Activated T-helper 9 cell treated with anti-CD3 and anti-CD28 coated beads, Interleukin-2, amount 50 U/mL, for 16 hours (primary cell): ENCODE measurements at places on chromosomes 16 and 17.

GRCh38 chr16:83937922-83938885, 14.8 kb upstream of the OSGIN1 start:
- DNase-seq, result no peak

GRCh38 chr17:76538281-76538931, 897 bp upstream of the CYGB start:
- DNase-seq, result no peak

DNA sequence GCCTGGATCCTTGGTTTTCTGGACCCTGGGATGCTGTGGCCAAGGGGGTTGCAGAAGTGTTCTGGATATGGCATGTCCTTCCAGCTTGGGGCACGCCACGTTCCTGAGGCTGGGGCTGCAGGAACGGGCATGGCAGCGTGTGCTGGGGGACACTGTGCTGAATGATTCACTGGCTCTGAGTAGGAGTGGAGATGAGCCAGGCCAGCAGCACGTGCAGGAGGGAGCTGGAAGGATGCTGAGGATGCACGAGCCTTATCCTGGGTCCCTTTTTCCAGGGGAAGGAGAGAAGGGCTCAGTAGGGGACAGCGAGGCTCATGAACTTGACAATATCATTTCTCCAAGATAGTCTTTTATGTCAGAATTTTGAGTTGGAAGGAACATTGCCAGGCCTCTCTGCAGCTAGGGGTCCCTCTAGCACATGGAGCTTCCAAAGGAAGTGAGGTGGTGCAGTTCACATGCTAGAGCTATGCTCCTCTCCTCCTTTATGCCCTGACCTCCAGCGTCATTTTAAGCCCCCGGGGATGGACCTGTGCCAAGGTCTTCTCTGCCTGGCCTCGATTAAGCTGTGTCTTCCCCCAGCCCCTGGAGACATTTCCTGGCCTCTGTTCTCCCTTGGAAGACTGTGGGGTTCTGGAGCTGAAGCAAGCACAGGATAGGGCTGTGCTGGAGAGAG, 125.9 kb downstream of the OR1D5 start:
- no peak for DNase-seq

DNA sequence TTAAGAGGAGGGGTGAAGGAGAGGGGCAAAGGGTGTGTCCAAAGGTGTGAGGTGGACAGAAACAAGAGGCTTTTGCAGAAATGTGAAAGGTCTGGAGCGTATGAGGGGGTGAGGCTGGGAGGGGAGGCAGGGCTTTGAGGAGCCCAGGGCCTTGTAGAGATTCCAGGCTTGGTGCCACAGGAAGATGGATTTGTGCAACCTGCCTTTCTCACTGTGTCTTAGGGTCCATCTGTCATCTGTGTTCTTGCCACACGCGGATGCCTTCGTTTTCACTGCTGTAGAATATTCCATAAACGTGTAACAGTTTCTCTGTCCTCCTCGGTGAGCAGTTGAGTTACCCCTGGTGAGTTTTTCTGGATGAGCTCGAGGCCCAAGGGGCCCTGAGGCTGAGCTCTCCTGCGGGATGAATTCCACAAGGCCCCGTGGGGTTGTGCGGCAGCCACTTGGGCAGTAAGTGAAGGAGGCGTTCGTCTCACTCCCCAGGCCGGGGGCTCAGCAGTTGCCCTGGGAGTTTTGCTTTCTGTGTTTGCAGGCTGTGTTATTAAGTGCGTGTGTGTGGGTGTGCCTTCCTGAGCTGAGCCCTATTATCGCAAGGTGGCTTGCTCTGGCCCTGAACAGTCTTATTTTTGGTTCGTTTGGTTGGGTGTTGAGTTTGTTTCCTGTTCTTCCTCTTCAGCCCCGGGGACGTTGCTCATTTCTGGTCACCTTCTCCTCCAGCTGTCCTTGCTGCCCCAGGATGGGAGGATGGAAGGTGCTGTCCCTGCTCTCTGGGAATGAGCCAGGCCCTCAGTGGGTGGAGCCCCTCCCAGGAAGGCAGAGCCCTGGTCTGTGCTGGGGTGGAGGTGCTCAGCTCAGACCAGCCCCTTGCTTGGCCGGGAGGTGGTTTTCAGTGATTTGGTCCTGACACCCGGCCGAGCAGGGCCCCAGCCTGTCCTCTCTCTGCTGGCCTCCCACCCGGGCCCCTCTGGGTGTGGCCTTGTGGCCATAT, 28.4 kb downstream of the BAIAP2 start:
- no peak for DNase-seq

- DNase-seq, result no peak
These were observed 40.8 kb downstream of the NT5M start for GRCh38 chr17:17343896-17344506.

GRCh38 chr16:14398014-14398717, 231.9 kb downstream of the PARN start:
- no peak for DNase-seq

- DNase-seq, result no peak
These were observed 383 bp downstream of the ZNF598 start for GRCh38 chr16:2009164-2009711.

DNA sequence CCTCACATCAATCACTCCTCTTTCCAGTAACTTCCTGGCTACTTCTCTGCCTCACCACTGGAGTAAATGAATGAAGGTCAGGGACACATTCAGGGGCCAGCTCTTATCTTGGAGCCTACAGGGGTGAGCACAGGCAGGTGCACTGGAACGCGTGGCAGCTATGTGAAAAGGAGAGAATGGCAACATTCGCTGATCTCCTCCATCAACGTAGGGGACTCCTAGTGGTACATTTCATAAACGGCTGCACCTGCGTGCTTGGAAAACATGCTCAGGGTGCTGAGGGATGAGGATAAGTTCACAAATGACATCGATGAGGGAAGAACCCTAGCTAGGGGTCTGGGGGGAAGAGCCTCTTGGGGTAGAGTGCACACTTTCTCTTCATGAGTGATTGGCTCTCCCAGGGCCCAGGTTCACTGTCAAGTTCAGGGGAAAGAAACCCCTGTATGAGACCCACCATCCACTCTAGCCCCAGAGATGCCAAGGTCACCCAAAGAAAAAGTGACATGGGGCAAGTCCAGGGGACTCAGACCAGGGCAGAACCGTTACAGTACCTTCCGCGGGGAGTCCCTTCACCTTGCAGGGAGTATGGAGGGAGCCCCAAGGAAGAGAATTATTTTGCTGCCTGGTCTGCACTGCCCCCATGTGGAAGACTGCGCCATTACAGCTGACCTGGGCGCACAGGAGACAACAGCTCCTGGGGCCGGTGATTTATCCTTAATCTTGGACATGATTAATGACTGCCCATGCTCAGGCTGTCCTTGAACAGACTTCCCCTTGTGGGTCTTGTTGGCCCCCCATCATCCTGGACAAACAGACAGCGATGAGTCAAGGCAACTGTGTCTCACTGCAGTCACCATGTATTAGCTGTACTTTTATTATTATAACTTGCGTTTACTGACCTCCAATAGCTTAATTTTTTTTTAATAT, 30.1 kb downstream of the VAC14 start:
- DNase-seq, result peak; percentile 18

DNA sequence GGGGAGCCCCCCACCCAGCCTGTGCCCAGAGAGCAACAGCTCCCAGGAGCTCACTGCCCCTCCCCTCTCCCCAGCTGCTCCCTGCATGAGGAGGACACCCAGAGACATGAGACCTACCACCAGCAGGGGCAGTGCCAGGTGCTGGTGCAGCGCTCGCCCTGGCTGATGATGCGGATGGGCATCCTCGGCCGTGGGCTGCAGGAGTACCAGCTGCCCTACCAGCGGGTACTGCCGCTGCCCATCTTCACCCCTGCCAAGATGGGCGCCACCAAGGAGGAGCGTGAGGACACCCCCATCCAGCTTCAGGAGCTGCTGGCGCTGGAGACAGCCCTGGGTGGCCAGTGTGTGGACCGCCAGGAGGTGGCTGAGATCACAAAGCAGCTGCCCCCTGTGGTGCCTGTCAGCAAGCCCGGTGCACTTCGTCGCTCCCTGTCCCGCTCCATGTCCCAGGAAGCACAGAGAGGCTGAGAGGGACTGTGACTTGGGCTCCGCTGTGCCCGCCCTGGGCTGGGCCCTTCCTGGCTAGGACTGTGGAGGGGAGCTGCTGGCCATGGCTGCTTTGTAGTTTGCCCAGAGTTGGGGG, 584 bp downstream of the TCAP start:
- DNase-seq, result no peak

- DNase-seq, result no peak
These were observed at the start of gene SLC9A5 for GRCh38 chr16:67248401-67249177. SLC9A5 (plus strand) TSS chr16:67248979; CDS start chr16:67249015, 36 bp downstream.

DNA sequence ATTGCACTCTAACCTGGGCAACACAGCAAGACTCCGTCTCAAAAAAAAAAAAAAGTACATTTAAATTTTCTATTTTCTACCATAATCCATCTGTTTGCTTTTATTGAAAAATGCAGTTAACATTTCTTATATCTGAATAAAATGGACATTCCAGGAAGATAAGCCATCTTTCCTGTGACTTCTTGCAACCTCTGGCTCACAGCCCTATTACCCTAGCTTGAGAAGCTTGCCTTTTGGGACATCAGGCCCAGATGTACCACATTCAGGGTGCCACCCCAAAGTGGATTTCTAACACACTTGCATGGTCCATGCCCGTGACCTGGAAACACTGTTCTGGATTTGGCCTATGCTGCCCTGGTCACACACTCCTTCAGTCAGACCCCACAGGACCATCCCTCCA, 30.1 kb upstream of the DDX52 start:
- no peak for DNase-seq

DNA sequence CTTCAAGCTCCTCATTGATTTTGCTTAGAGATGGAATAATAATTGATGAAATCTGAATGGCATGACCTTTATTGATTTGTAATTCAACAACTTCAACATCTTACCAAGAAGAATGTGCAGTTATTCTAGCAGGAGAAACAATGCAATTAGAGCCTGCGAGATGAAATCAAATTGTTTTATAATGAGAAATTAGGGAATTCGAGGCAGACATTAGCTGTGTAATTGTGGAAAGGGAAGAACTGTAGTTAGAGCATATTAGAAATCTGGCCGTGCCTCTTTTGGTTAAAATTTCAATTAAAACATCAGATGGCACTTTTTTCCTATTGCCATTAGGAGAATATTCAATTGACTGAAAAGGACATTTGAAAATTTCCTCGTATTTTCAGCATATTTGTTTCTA, 325.8 kb downstream of the WWOX start:
- DNase-seq, result no peak

DNA sequence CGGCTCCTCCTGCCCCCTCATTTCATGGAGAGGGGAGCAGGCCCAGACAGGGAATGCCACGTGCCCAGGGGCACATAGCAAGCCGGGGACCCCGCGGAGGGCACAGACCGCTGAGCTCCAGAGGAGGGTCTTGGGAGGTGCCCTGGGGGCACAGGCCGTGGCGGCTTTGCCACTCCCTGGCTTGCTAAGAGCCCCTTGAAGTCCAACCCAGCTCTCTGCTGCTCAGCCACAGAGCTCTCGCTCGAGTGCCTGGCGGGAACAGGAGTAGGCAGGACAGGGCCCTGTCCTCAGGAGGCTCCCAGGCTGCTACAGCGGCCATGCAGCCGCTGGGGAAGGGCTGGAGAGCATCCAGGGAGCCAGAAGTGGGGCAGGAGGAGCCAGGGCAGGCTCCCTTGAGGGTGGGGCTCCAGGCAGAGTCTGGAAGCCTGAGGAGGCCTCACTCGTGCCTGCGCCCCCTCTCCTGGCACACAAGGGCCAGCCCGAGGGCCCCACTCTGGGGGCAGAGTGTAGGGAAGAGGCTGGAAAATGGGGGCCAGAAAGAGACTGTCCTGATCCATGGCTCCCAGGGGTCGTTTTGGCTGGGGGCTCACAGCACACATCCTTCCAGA, 4.4 kb upstream of the RAB26 start:
- no peak for DNase-seq

DNA sequence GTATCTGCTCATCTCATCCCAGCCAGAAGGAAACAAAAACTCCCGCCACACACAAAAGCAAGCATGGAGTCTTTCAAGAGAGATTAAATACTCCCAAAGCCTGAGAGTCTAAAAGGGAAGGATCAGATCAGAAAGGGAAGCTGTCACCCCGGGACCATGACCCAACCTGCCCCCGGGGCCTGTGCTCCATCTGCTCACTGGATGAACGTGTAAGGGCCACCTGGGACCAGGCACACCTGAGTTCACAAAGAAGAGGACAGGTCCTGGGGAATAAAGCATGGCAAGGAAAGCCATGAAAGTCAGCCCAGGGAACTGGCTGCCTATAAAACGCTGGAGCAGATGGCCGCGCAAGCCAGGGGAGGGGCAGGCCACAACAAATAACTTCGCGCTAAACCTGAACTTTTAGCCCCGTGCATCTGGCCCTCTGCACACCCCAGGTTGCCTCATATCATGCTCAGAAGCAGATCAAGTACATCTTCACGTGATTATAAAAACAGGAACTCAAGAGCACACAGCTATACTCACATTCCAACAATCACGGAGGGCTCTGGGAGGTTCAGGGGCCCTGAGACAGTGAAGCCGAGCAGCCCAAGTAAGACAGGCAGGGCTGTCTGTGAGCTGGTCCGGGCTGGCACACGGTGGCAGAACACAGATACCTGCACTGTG, 3.4 kb downstream of the TMEM11 start:
- DNase-seq, result no peak

DNA sequence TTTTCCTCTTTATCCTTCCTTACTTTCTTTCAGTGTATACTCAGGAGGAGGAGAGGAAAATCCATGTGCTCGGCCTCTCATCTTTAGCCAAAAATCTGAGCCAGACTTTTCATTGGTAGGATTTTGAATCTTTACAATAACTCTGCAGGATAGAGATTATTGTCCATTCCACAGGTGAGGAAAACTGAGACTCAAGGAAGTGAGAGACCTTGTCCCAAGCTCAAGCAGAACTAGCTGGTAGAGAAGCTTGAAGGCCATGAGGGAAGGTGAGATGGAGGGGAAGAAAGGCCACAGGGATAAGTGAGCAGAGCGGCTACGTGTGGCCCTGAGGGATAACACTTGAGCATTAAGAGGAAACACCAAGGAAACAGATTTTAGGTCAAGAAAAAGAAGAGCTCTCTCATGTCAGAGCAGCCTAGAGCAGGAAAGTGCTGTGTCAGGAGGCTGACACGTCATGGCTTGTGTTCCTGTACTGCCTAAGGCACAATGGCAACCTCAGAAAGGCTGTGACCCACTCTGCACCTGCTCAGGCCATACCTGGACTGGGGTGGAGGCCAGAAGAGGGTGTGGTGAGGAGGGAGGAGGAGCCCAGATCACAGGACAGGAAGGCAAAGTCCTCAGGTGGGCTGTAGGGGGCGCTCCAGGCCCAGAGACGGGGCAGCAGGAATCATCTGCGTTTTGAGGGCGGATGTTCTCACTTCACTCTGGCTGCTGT, 11.9 kb downstream of the MT4 start:
- peak; percentile 69 for DNase-seq

DNA sequence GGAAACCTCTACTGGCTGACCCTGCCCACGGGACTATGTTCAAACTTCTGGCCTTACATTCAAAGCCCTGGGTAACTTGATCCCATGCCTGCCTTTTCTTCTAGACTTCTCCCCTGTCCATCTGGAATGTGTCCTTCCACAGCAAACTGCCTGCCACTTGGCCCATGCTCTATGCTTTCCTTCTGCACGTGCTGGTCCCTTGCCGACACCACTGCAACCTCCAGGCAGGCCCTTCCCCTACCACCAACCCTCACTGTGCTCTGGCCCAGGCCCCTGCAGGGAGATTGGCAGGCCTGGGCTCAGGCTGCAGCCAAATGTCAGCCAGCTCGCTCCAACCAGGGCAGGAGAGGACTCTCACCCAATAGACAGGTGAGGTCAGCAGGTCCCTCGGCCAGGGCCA, 11.0 kb downstream of the HSD11B2 start:
- DNase-seq, result no peak

GRCh38 chr16:56295059-56295665, 103.9 kb downstream of the GNAO1 start:
- DNase-seq, result no peak

GRCh38 chr17:44997733-44998520, 29.8 kb upstream of the C1QL1 start:
- no peak for DNase-seq
